Kasumi-1 (cell line): ENCODE measurements at places on chromosomes 1 and 21.

- DNase-seq = no peak
Observed at GRCh38 chr1:66176012-66176715, 357.8 kb upstream of the SGIP1 start.

- DNase-seq = no peak
Observed at GRCh38 chr1:147622731-147623130, 47.6 kb downstream of the ACP6 start.

DNA sequence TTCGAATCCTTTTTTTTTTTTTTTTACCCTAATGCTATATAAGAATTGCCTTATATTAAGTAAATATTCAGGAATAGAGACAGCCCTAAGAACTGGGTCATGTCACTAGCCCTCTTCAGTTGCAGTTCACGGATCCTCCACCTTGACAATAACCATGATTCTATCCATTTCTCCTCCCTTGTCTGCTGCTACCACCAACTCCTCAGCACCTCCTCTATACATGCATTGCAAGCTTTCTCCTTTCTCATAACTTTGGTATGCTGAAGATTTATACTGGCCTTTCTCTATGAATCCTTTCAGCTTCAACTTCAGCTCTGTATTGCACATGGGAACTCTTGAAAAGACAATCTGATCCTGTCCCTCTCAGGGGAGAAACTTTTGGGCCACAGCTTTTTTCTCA lies 14.3 kb upstream of the DR1 start:
- no peak for DNase-seq

DNA sequence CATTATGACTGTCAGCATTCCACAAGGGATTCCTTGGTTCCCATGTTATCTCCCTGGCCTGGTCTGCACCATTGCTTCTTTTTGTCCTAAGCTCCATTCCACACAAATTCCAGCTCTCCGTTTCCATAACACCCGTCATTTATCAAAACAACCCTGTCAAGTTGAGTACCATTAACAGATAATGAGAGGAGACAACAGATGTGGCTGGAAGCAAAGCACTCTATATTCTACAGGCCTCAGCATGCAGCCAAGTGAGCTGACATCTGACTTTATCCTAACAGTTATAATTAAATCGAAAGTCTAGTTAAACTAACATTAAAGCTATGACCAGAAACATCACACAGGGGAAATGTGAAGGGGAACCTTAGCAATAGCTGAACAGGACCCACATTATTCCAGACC lies 110.4 kb downstream of the RERE start:
- no peak for DNase-seq

- no peak for DNase-seq
Observed at GRCh38 chr1:31515056-31515775, 61.1 kb upstream of the TINAGL1 start.

- peak; percentile 66 for DNase-seq
Observed at GRCh38 chr1:53754484-53755312, 15.7 kb upstream of the GLIS1 start.
